Skeletal muscle cell (primary cell): ENCODE measurements at places on chromosomes 2 and 18.
A peak's percentile ranks its signal among the peaks of the same experiment; 100 is the strongest.

DNA sequence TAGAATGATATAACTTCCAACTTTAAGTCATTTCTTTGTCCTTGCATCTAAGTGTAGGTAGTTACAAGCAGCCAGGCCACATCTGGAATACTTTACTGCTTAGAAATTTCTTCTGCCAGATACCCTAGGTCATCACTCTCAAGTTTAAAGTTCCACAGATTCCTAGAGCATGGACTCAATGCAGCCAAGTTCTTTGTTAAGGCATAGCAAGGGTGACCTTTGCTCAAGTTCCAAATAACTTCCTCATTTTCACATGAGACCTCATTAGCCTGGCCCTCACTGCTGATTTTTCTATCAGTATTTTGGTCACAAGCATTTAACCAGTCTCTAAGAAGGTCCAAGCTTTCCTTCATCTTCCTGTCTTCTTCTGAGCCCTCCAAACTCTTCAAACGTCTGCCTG lies 7.8 kb upstream of the UGT1A9 start:
- DNase-seq, result no peak

- peak; percentile 13 for DNase-seq
Measured at GRCh38 chr2:197011801-197012641, 85.5 kb upstream of the PGAP1 start.

GRCh38 chr2:6538607-6539006 lies 327.1 kb downstream of the CMPK2 start:
- DNase-seq, result no peak

GRCh38 chr18:36284671-36285295 lies 12.7 kb upstream of the FHOD3 start:
- DNase-seq, result no peak

GRCh38 chr2:34099377-34099776 lies 500.3 kb upstream of the FAM98A start:
- DNase-seq, result no peak
